Cortex of kidney (tissue), 1 donor: ENCODE measurements at places on chromosomes 16 and 17.

GRCh38 chr16:138049-138417, 440 bp downstream of the NPRL3 start:
- no peak for DNase-seq

- DNase-seq, result no peak
Observed at GRCh38 chr16:13833515-13833914, 86.4 kb upstream of the ERCC4 start.

- DNase-seq, result no peak
Observed at GRCh38 chr17:80289616-80290015, 29.0 kb downstream of the RNF213 start.

DNA sequence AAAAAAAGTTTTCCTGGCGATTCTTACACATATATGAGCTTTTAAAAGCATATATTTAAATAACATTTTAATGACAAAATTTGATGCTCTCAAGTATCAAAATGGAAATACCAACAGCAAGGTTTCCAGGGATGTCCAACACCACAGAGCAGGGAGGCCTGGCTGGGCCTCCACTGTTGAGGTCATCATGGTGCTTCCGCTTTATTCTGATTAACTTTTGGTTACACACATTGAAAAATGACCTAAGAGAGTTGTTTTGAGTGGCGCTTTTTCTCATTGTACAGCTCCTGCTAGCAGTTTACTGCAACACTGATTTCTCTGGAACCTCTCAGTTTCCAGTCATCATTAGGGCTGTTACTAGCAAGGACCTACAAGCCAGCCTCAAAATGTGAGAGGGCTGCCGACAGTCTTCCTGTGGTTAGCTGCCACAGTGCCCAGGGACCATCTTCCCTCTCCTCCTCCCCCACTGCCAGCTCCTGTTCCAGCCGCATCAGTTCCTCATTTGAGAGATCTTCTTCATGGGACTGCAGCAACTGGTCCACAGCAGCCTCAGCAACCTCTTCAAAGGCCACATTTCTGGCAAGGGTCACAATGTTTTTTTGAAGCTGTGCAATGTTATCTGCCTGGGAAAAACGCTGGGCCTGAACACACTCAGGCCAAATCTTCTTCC, 21.3 kb downstream of the DEF8 start:
- DNase-seq, result no peak

DNA sequence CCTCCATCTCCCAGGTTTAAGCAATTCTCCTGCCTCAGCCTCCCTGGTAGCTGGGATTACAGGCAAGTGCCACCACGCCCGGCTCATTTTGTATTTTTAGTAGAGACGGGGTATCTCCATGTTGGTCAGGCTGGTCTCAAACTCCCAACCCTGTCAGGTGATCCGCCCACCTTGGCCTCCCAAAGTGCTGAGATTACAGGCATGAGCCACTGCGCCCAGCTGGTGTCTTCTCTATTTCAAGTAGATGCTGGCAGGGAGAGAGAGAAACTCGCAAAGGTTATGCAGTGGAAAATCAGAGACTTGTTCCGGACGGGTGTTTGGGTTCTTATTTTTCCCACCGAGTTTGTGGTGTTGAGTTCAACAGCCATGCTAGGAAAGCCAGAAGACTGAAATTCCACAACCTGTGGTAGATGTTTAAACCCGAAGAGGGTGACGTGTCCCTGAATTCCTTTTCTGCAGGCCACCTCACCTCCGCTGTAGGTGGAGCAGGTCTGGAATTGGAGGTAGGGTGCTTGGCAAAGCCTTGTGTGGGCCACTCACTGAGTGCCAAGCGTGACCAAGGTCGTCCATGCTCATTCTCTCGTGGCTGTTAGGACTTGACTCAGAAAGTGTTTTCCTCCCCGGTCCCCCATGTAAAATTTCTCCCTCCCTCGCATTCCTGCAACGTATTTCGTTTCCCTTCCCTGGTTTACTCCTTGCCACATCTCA, 7.3 kb upstream of the ZDHHC7 start:
- no peak for DNase-seq

GRCh38 chr17:15920758-15921239, 24.1 kb upstream of the ADORA2B start:
- DNase-seq, result no peak

GRCh38 chr16:72978212-72978611, 69.7 kb downstream of the ZFHX3 start:
- no peak for DNase-seq

GRCh38 chr16:12764813-12765488, 38.7 kb downstream of the CPPED1 start:
- no peak for DNase-seq

GRCh38 chr16:86242244-86243122, 267.8 kb upstream of the FOXF1 start:
- DNase-seq, result no peak

GRCh38 chr17:29179232-29180033, 765 bp downstream of the MYO18A start:
- DNase-seq, result no peak
